GM12878 (cell line): ENCODE measurements at places on chromosomes 7 and 10. TPM values are rescaled to one million over a fixed set of nuclear protein-coding genes. Genes with fewer than 3 reads are reported as not detected.

The ZNF804B gene
- 0.03 TPM in 1 of 2 replicates, not detected in the other for total RNA-seq

The ASZ1 gene
- 0.11 TPM in 1 of 2 replicates, not detected in the other for total RNA-seq

GRCh38 chr7:8184221-8184620 lies 77.7 kb downstream of the ICA1 start:
- no peaks in the 10 kb centered on the region for H3K27me3 ChIP-seq
- H3K27ac ChIP-seq, result no peak overlapping the region
- peaks cover 2% of the 10 kb centered on the region for H3K4me1 ChIP-seq
- H3K36me3 ChIP-seq, result no peaks in the 10 kb centered on the region
- no peak overlapping the region for H3K4me3 ChIP-seq
- no peak for DNase-seq

- no peaks in the 10 kb centered on the region for H3K27me3 ChIP-seq
- H3K4me3 ChIP-seq, result no peak overlapping the region
- H3K27ac ChIP-seq, result no peak overlapping the region
- no peaks in the 10 kb centered on the region for H3K4me1 ChIP-seq
- H3K36me3 ChIP-seq, result no peaks in the 10 kb centered on the region
- no peak for DNase-seq
Measured at GRCh38 chr7:158204453-158204852, 383.2 kb downstream of the PTPRN2 start.

GRCh38 chr7:7131273-7131672 lies 51.1 kb upstream of the C1GALT1 start:
- H3K36me3 ChIP-seq, result no peaks in the 10 kb centered on the region
- no peak for DNase-seq
- no peak overlapping the region for H3K4me3 ChIP-seq
- H3K27me3 ChIP-seq, result no peaks in the 10 kb centered on the region

DNA sequence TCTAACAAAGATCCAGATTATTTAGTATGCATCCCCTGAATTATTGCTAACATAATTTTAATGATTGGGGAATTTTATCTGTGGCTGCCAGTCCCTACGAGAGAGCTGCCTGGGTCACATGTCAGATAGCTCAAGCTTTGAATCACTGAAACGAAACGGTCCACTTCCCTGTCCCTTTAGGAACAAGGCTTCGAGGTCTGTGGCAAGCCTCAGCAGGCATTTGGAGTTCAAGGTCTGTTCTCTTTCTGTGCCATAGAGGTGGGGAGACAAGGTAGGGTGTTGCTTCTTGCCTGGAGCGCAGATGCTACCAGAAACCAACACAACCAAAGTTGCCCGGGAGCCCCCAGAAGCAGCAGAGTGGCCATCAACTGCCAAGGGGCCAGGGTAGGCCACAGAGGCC lies 13.9 kb upstream of the SH2D4B start:
- H3K4me1 ChIP-seq, result peaks cover 4% of the 10 kb centered on the region
- no peak for DNase-seq
- H3K27ac ChIP-seq, result no peak overlapping the region

DNA sequence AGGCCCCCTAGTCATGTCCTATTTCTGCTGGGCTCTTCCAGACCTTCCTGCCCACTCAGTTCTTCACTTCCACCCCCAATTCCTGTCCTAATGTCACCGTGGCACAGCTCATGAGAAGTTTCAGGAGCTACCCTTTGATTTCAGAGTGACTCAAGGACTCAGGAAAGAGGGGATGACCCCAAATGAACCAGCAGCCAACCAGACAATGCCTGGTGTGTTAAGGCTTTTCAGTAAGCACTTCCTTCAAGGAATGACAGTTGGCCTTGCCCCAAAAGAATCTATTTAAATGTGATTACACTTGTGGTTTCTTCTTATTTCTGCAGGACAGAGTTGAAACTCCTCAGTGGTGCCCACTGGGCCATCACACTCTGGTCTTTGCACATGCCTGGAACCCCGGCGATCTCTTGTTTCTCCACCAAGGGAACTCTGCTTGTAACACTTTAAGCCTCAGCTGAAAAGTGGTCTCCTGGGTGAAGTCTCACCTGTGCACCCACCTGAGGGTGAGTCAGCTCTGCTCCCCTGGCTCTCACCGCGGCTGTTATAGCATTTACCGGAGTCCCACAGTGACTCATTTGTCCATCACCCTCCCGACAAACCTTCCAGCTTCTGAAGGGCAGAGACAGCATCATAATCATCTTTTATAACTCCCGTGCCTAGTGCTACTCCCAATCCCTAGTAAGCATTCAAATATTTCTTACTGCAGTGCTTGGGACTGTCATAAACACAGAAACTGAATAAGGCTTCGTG lies 123.0 kb upstream of the SVIL start:
- H3K4me3 ChIP-seq, result no peak overlapping the region
- H3K36me3 ChIP-seq, result no peaks in the 10 kb centered on the region
- H3K27ac ChIP-seq, result no peak overlapping the region

GRCh38 chr7:159105066-159105780 lies 39.4 kb downstream of the VIPR2 start:
- no peak for DNase-seq
- no peak overlapping the region for H3K27ac ChIP-seq
- no peak overlapping the region for H3K4me3 ChIP-seq

- DNase-seq, result no peak
- H3K27ac ChIP-seq, result no peak overlapping the region
- peaks cover 5% of the 10 kb centered on the region; the same call in 1 of the 2 replicates for H3K4me1 ChIP-seq
- H3K27me3 ChIP-seq, result no peaks in the 10 kb centered on the region
- H3K4me3 ChIP-seq, result no peak overlapping the region
Measured at GRCh38 chr7:127794136-127794535, 142.1 kb downstream of the SND1 start.
